ENCODE measurements at places on chromosomes 4 and X. TPM values are rescaled to one million over a fixed set of nuclear protein-coding genes. Genes with fewer than 3 reads are reported as not detected.
A peak's percentile ranks its signal among the peaks of the same experiment; 100 is the strongest.

Gene NOCT
- 15.9 TPM for total RNA-seq

Gene SSX3
- not detected for total RNA-seq

Gene HTN1
- total RNA-seq, result not detected

DNA sequence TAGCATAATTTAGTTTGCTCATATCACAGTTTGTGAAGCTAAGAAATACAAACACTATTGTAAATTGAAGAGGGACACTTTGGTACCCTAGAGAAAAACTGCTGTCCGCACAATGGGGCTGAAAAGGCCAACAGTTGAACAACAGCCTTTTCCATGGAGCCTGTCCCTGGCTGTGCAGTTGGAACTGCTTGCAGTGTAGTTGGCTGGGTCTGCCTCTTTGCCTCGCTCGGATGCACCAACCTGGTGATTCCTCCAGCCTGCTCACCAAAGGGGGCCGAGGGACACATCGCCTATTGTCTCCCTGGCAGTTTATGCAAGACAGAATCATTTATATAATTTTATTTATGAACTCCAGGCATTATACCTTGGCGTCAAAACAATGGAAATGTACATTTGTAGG, 16.5 kb upstream of the GALNT7 start:
- no peak for DNase-seq

DNA sequence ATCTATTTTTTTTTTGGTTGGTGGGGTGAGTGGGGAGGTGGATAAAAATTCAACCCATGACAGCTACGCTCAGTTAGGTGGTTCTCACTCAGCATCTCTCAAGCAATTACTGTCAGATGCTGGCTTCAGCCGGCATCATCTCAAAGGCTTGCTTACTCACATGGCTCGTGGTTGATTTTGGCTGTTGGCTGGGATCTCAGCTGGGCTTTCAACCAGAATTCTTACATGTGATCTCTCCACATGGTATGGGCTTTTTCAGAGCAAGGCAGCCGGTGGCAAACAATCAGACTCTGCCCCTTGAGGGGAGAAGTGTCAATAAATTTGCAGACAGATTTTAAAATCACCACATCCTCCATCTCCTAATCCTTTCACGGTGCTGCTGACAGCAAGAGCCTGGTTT, 47.2 kb downstream of the SLC34A2 start:
- no peak for DNase-seq

DNA sequence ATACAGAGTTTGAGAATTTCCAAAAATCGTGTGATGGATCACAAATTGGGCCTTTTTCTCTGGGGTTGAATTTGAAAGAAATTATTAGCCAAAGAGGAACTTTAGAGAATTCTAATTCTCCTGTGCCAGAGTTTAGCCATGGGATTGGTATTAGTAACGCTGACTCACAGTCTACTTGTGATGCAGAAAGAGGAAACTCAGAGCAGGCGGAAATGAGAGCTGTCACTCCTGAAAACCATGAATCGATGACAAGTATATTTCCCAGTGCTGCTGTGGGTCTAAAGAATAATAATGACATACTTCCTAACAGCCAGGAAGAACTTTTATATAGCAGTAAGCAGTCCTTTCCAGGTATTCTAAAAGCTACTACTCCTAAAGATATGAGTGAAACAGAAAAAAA, 64.9 kb downstream of the N4BP2 start:
- no peak for DNase-seq

- no peak for DNase-seq
These were observed 226.2 kb downstream of the ARHGAP10 start for GRCh38 chr4:147958057-147958456.

- no peak for DNase-seq
These were observed 5.5 kb upstream of the XAGE2 start for GRCh38 chrX:52363247-52363883.

GRCh38 chrX:53281321-53281822, at the start of gene IQSEC2:
IQSEC2 (minus strand) TSS chrX:53281584.
- DNase-seq, result peak; percentile 90

- no peak for DNase-seq
These were observed 183.4 kb upstream of the ATOH1 start for GRCh38 chr4:93645120-93645519.

DNA sequence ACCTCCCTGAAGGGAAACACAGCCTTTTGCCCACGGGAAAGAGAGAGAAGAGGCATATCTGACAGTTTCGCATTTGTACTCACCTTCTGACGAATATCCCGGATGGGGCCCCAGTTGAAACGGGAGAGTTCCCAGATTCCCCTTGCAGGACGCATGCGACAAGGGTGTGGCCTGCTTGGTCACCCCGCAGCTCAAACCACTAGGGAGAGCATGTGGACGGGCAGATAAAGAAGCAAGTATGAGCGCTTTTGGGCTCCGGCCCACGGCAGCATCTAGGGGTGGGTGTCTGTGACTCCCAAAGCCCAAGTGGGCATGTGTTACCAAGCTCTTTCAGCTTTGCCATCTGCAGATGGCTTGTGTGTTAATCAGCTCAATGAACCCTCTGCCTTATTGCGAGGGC, 70.1 kb upstream of the MED14 start:
- DNase-seq, result peak; percentile 76

DNA sequence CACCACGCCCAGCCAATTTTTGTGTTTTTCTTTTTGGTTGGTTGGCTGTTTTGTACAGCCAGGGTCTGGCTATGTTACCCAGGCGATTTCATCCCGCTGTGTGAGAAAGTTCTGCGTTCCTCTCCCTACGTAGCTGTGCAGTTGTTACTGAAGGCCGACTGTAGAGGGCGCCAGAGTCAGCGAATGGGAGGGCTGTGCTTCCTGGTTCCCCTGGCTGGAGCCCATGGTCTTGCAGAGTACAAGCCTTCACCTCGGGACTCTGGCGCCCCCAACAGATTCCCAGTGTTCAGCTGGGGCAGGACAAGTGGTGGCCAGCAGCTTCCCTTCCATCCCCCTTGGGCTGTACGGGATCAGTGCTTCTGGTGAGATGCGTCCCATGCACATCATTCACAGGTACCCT, 5.6 kb upstream of the CT45A1 start:
- DNase-seq, result no peak

GRCh38 chrX:1932231-1932630, 317.4 kb downstream of the ASMT start:
- DNase-seq, result no peak

- no peak for DNase-seq
These were observed 45.9 kb downstream of the TSC22D3 start for GRCh38 chrX:107729558-107730297.

- DNase-seq, result no peak
These were observed 437.9 kb upstream of the MAOA start for GRCh38 chrX:43218198-43218597.

- DNase-seq, result no peak
These were observed 188.5 kb downstream of the SPRY1 start for GRCh38 chr4:123585111-123585510.

- DNase-seq, result no peak
These were observed 14.0 kb upstream of the PITX2 start for GRCh38 chr4:110636680-110637407.

GRCh38 chr4:73864961-73865360, 4.2 kb upstream of the CXCL1 start:
- no peak for DNase-seq
